ENCODE measurements at places on chromosomes 4 and X.

GRCh38 chrX:1249101-1249887 is 19.3 kb upstream of the CSF2RA start:
- DNase-seq: no peak

- DNase-seq: no peak
These were observed 40.6 kb downstream of the USP26 start for GRCh38 chrX:133056341-133056740.

DNA sequence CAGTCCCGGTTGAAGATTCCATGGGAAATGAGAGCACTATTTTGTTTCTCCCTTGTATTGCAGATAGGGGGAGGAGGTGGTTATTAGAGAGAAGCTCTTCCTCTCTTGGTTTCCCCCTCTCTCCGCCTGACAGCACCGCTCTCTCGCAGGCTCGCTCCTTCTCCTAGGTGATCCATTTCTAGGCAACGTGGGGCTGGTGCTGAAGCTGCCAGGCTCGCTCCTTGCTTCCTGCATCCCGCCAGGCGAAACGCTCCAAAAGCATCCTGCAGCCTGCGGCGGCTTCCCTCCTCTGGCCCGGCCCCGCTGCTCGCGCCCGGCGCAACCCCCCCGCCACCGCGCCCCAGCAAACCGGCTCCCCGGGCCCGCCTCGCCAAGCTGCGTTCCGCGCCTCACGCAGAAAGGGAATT is at the start of gene GRID2:
Gene GRID2 (plus strand): TSS at position 346 of the 407 bp plus-strand sequence.
- DNase-seq: peak; percentile 32

- DNase-seq: no peak
These were observed 1112.1 kb downstream of the RPA4 start for GRCh38 chrX:97995834-97996233.

DNA sequence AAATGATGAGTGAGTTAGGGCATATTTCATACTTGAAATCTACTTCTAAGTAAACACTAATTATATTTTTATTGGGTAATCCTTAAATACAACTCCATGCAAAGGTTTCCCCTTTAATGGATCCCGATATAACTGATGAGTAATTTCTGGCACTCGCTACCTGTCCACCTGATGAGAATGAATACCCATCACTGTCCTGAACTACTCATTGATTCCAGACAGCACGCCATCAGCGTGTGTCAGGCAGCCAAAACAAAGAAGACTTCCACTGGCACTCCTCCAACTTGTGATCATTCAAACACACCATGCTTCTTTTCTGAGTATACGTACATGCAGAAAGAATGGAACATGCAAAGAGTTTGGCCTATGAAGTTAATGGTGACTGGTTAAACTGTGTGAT is 69.4 kb downstream of the HCCS start:
- no peak for DNase-seq

GRCh38 chr4:71294301-71294700 is 44.5 kb upstream of the SLC4A4 start:
- DNase-seq: peak; percentile 51

DNA sequence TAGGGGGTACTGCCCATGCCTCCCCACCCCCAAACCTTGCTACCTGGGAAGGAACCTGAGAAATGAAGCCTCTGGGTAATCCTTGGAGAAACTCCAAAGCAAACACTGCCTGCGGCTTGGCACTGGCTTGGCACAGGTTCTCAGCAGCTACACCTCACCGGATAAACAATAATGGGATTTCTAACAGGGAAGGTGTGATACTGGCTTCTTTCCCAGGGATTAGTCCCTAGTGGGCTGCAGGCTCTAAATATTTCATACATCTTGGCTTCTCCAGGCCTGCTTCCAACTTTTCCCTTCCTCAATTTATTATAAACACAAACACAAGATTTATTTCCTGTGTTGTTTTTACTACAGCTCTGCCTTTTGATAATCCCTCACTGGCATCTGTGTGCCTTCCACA is 12.5 kb downstream of the SEC24D start:
- peak; percentile 47 for DNase-seq

- no peak for DNase-seq
These were observed 14.9 kb upstream of the FAM9B start for GRCh38 chrX:9048801-9049200.

DNA sequence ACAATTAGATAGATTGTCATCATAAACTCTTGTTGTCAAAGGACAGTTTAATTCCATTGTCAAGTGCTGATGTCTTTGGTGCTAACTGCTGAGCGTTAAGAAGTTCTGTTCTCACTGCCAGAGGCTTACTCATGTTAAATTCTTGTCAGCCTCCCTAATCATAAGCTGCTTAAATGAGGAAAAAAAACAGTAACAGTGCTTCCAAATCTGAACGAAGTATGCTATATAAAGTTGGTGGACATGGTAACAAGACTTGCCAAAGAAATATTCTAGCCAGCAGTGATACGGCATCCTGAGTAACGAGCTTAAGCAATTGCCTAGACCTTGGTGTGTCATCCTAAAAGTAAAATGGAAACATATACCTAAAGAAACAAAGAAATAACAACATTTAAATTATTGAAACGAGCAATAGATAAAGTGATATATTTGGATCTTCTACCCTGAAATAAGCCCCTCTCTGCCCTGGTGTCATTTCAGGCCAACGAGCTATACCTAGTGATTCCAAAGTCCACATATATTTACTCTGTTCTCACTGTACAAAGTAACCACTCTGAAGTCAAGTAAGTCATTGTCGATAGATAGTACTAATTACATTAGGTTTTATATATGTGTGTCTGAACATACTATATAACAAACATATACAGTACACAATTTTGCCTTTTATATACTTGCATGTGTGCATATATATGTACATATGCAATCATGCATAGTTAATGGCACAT is 339.7 kb upstream of the HS3ST1 start:
- no peak for DNase-seq

GRCh38 chr4:53674903-53675302 is 83.6 kb upstream of the LNX1 start:
- no peak for DNase-seq

- DNase-seq: no peak
These were observed 370.8 kb upstream of the DIPK2B start for GRCh38 chrX:45571453-45571852.

GRCh38 chr4:1247864-1248244 is 1.1 kb downstream of the CTBP1 start:
- DNase-seq: no peak

DNA sequence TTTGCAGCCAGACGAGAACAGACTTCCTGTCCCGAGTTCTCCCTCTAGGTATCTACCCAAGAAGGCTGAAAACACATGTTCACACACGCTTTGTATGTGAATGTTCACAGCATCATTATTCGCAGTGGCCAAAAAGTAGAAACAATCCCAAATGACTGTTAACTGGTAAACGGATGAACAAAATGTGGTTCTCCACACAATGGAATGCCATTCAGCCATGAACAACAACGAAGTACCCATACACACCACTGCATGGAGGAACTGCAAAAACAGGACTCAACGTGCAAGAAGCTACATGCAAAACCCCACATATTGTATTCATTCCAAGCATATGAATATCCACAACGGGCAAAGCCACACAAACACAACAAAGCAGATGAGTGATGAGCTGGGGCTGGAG is 45.0 kb downstream of the PDHA1 start:
- DNase-seq: no peak

- no peak for DNase-seq
These were observed 30.3 kb upstream of the NAF1 start for GRCh38 chr4:163196926-163197480.

DNA sequence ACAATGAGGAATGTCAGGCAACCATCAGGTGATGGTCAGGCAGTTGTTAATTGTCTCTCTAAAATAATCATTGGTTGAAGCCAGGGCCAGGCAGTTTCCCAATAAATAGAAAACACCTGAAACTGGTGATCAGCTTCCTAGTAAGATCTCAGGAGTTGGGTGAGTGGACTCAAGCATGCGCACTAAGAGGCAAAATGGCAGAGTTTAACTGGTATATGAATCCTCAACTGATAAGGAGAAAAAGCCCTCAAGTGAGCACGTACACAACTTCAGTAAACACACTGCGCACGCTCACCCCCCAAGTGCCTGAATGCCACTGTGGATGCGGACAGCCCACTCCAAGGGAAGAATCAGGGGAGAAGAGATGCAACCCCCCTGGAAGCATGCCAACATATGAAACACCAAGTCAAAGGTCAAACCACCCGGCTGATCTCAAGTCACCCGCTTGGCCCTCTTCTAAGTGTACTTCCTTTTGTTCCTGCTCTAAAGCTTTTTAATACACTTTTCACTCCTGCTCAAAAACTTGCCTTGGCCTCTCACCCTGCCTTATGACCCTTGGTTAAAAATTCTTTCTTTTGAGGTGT is 39.9 kb downstream of the LNX1 start:
- DNase-seq: no peak

GRCh38 chr4:2163311-2163821 is 78.6 kb downstream of the HAUS3 start:
- DNase-seq: no peak

DNA sequence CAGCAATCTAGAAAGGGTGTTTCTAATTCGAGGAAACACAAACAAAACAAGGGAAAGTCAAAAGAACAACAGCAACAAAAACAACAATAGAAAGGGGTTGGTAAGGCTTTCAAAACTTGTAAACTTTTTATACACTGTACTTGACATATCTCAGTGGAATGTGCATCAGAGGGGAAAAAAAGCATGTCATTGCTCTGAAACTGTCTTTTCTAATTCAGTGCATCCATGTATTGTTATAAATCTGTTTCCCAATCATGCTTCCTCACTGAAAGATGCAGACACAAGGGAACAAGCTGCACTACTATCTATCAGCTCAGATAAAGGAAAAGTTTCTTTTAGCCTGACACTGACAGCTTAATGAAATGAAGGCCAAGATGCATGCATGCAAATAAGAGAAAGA is 44.2 kb upstream of the PCDH18 start:
- DNase-seq: no peak

- peak; percentile 25 for DNase-seq
These were observed 425.3 kb downstream of the SPRY1 start for GRCh38 chr4:123821861-123822260.

- DNase-seq: no peak
These were observed 28.0 kb downstream of the NAT8L start for GRCh38 chr4:2087170-2087569.

GRCh38 chr4:141565379-141566089 is 70.8 kb upstream of the IL15 start:
- DNase-seq: peak; percentile 92

- DNase-seq: peak; percentile 73
These were observed 34.1 kb downstream of the HTRA3 start for GRCh38 chr4:8303485-8304281.

- no peak for DNase-seq
These were observed 239.8 kb upstream of the IL1RAPL1 start for GRCh38 chrX:28347476-28347875.

- DNase-seq: no peak
These were observed 97.2 kb upstream of the KIT start for GRCh38 chr4:54560513-54560912.

DNA sequence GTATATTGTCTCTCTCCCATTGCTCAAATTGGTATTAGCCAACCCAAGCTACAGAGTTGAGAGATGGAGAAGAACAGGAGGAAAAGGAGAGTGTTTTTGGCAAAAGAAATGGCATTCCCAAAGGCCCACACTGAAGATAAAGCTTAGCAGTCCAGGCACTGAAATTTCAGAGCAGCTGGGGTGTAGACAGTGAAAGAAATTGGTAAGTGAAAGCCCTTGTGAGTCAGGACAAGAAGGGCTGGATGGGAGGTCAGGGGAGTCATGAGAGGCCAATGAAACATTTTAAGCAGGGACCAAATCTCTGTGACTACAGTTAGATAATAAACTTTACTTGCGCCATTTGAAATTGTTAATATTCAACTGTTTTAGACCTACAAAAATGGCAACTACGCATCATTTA is 177.7 kb downstream of the ADAMTS3 start:
- no peak for DNase-seq

- DNase-seq: no peak
These were observed 243.6 kb upstream of the GPRIN3 start for GRCh38 chr4:89551191-89551590.

DNA sequence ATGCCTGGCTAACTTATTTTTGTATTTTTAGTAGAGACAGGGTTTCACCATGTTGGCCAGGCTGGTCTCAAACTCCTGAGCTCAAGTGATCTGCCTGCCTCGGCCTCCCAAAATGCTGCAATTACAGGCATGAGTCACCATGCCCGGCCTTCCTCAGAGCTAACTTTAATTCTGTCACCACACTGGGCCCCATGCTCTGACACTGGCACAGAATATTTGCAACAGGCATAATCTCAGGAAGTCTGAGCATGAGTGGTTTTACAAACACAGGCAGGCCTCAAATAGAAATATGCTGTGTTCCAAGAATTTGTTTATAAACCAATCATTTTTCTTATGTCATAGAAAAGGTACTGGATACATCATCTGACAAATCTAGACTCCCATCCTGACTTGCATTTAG is 32.7 kb upstream of the FAM9C start:
- DNase-seq: no peak

DNA sequence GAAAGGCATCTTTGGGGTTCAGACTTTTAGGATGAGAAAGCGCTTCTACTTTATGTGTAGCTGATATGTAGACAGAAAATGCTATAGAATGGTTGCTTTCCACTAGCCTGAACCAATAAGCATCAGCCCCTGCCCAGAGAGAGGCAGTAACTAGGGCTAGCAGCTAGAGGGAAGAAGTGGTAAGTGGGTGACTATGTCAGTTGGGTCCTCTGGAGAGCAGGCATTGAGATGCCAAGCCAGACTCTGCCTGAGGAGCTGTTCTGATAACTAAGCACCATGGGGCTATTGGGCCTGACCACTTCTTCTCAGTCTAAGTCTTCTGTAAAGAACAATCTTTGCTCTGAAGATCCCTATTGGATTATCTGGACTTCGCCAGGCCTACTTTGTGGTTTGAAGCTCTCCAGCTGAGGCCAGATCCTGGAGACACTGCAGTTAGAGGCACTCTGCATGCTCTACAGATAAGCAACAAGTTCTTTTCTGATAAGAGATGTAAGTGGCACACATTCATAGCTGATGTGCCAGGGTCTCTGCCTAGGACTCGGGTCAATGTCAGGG is 146.1 kb downstream of the RBM46 start:
- no peak for DNase-seq

- DNase-seq: peak; percentile 23
These were observed 102.5 kb upstream of the MID1 start for GRCh38 chrX:10722851-10723250.

- peak; percentile 93 for DNase-seq
These were observed at the start of gene COQ2 for GRCh38 chr4:83284193-83285054. Gene COQ2 (minus strand): TSS chr4:83284798. CDS start chr4:83284764, 34 bp downstream.

- peak; percentile 15 for DNase-seq
These were observed 8.7 kb upstream of the TIMM8A start for GRCh38 chrX:101357166-101357795.

Data from Caki2 (cell line).